Right forelimb (tissue), 1 donor: ENCODE measurements at places on chromosomes 1 and 21.

DNA sequence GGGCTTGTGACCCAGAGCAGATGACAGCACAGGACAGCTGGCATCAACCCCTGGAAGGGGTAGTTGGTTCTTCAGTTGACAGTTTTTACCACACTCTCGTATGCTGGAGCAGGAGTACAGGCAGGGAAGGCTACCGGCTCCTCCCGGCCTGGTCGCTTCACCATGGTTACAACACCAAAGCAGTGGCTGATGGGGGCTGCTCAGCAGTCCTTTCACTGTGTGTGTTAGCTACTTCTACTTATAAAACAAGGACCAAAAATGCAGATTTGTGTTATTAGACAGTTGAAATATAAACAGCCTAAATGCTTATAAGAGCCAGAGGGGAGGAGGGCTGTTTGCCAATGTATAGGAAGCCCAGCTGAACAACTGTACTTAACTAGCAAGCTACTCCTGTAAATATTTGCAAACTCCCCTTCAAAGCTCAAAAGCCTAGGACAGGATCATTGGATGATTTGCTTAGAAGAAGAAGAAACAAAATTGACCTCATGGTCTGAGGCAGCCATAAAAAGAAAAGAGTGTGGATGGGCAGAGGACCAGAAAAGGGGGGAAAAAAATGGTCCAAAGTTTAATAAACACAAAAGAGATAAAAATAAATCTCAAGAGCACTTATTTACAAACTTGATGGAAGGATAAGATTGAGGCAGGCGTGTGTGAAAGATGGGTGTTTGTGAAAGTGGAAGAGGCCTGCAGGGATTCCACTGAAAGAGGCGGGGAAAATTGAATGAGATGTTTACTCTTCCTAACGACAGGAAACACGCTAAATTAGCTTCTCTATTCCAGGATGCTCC is 57.1 kb downstream of the TGFB2 start:
- DNase-seq: no peak

GRCh38 chr1:7250176-7250575 is 464.9 kb downstream of the CAMTA1 start:
- DNase-seq: no peak

GRCh38 chr1:18637962-18638834 is 7.6 kb downstream of the PAX7 start:
- DNase-seq: no peak

GRCh38 chr1:43243299-43243698 is 26.5 kb upstream of the TMEM125 start:
- DNase-seq: no peak

GRCh38 chr1:217095050-217095622 is 371.9 kb upstream of the ESRRG start:
- no peak for DNase-seq
